ENCODE measurements at places on chromosomes 2 and 18.

- DNase-seq = no peak
These were observed 18.0 kb downstream of the LRP1B start for GRCh38 chr2:142112757-142113221.

DNA sequence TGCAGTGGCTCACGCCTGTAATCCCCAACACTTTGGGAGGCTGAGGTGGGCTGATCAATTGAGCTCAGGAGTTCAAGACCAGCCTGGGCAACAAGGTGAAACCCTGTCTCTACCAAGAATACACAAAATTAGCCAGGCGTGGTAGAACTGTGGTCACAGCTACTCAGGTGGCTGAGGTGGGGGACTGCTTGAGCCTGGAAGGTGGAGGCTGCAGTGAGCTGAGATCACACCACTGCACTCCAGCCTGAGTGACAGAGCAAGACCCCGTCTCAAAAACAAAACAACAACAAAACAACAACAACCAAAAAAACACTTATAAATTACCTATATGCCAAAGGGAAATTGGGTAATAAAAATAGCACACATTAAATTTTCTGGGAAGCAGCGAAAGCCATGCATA is 141.6 kb downstream of the HDAC4 start:
- DNase-seq = no peak

DNA sequence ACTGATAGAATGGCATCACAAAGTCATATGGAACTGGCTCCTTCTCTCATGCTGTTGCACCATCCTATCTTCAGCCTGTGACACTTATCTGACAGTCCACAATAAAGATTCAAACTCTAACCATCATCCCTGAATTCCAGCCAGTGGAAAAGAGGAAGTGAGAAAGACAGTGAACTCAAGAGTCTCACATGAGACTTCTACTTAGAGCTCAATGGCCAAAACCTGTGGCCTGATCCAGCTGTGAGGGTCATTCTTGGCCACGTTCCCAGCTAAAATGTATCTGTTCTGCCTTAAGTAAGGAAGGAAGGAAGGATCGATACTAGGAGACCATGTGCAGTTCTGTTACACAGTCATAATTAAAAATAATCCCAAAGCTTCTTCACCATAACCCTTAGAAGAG is 73.6 kb downstream of the RND3 start:
- no peak for DNase-seq

DNA sequence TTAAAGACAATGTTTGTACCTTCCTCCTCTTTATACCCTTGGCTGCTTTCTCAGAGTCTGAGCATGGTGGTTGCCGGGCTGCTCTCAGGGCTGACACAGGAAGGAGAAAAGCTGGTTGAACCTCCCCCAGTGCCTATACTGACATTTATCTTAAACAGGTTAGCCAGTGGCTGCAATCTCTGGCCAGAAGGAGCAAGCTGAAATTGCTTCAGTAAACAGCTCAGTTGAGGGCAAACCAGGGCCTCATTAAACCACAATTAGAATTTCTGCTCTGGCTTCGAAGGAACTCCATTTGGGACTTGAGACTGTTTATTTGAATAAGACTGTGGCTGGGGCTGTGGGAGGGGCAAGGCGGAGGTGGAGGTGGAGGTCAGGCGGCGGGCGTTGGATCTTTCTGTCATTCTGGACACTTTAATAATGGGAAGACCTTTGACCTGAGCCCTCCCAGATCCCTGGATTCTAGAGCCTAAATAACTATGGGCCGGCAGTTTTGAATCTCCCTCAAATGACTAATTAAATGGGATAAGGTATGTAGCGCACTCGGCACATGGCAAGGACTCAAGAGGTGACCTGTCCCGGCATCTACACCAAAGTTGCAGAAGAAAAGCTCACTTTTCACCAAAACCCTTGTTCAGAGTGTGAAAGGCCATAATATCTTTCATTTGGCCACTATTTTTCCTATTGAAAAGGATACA is 120.6 kb upstream of the MYCN start:
- no peak for DNase-seq

DNA sequence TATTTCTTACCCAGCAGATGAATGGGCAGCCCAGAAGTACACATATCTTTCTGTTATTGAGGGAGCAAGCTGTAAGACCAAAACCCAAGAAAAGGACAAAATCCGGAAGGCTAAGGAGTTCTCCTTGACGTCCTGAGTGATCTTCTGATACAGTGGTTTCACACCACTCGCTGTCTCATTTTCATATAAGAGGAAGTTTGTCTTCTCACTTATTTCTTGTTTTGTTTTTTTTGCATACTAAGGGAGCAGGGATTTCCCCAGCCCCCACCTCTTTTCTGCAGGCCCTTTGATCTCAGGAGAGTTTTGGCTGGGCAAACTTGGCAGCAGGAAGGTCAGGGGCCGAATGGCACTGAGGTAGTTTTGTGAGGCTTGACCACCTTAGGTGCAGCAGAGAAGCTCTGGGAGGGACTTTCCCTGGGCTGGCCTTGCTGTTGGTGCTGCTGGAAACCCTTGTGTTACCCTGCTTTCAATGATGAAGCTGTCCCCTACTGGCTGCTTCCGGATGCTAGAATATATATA is 13.3 kb downstream of the CHRNA1 start:
- DNase-seq = no peak

DNA sequence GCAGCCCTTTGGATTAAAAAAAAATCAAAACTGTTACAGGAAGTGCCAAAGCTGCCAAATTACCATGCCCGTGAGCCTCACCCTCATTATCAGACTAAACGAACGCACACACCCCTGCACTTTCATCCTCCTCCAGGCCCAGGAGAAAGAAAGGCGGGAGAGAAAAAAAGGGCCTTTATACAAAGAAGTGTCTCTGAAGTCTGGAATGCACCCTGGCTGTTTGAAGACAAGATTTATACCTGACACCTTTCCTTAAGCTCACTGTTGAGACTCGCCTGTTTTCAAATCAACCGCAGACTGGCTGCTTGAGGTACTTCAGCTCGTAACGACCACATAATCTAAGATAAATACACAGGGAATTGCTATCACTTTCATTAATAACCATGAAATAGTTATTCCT is 31.0 kb downstream of the EDAR start:
- no peak for DNase-seq

GRCh38 chr2:36556842-36557241 is 41.1 kb downstream of the FEZ2 start:
- no peak for DNase-seq

GRCh38 chr2:101405351-101405899 is 18.1 kb upstream of the CREG2 start:
- DNase-seq = no peak

DNA sequence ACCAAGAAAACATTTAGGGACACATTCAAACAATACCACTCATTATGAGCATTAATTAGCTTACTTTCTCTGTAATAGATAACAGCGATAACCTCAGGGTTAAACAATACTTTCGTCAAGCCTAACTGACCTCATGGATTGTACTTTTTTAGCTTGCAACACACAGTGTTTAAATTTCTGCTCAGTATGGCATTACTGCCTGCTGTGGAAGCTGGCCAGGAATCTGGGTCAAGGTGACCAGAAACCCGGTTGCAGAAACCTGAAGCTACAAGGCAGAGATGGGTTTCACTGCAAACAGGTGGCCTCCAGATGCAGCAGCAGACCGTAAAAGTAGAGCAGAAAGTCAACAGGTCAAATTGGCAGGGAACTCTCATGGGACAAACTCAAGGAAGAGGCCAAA is 123.8 kb upstream of the FHL2 start:
- DNase-seq = no peak

Data from right hindlimb (tissue), 1 donor.